Thyroid gland (tissue), 4 donors: ENCODE measurements at places on chromosomes 2 and 18.
A peak's percentile ranks its signal among the peaks of the same experiment; 100 is the strongest.

DNA sequence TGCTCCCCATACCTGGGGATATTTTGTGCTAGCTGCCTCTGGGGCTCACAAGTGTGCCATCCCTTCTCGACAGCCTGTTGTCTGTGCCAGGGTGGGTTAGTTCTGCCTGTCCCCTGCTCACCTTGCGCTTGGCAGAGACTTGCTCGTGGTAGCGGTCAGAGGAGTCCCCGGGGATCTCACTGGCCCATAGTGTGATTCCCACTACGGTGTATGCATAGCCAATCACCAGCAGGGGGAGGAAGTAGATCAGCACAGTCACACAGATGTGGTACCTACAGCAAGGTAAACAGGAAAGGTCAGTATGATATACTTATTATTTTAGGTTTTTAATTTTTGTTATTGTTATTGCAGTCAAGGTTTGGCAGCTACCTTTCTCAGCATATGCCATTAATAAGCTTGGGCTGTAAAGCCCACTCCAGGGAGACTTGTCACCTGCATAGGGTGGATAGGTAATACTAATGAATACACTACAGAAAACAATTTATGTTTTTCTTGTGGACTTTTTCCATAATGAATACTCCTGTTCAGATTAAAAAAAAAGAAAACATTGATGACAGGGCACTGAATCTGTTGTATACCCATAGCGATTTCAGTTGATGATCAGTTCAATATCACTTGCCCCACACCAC is 95.2 kb downstream of the POLE4 start:
- peak; percentile 21 for DNase-seq

GRCh38 chr2:22784566-22784965 is 600.4 kb upstream of the KLHL29 start:
- DNase-seq, result no peak

- no peak for DNase-seq
These were observed 815.7 kb downstream of the ERBB4 start for GRCh38 chr2:211722928-211723327.

DNA sequence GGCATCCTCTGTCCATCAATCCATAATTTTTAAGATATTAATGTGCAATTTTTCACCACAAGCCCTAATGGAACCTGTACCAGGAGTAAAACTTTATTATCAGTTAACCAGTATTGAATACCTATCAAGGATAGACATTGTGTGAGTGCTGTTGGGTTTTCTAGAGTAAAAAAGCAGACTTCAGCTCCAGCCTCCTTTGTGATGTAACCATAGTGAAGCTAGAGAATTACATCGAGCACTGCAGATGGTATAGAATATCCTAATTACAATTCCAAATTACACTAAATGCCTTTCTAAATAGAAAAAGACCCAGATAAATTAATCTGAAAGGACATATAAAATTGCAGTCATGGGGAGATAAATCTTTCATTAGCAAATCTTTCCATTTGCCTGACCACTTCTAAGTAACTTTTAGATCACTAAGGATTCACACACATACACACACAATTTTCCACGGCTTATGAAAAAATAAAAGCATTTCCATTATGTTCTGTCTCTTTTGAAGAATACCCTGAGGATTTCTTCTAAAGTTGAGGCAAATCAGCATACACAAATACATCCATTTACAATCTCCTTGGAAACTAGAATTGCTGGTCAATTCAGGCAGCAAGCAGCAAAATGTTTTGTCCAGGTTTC is 117.1 kb upstream of the TANK start:
- DNase-seq, result no peak

DNA sequence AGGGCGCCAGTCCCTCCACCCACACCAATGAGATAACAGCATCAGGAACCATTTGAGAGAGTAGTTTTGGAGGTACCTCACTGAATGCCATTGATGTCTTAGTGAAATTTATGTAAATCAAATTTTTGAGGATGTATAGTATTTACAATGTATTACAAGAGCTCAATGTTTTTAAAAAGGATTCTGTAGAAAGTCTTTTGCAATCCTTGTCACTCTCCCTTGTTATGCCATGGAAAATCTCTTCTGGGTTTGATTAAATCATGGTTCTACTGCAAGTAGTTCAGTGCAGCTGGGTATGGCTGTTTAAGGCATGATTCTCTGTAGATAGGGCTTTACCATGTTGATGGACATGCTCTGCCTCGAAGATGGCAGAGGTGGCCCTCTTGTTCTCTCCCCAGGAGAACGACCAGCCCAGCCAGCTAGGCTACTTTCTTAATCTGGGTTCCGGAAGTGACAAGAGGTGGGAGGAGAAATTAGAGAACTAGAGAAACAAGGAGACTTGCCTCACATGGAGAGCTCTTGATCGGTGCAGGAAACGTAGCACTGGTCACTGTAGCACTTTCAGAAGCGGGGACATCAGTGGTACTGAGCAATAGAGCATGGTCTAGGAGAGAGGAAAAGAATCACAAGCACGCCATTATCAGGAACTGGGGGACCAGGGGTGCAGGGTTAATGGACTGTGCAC is 202.7 kb downstream of the CLIP4 start:
- peak; percentile 74 for DNase-seq

GRCh38 chr2:58227171-58227917 is 13.8 kb downstream of the FANCL start:
- no peak for DNase-seq

- peak; percentile 14 for DNase-seq
These were observed 61.6 kb upstream of the SLC38A11 start for GRCh38 chr2:165016772-165017411.

DNA sequence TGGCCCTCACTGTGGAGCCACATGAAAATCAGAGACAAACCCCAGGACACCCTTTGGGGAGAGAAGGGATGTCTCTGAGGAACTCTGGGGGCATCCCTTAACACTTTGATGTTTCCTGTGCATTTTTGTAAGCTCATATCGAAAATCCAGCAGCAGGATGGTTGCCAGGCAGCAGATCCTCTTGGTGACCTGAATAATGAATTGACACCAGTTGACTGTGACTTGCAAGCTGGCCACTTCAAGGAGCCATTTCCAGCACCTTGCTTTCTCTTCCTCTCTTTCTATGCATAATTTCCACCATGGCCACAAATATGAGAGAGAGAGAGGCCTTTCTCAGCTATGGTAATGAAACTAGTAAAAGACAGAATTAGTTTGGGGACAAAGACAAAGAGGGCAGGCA is 91.7 kb downstream of the NRP2 start:
- DNase-seq, result no peak

- no peak for DNase-seq
These were observed 72.1 kb upstream of the PXDN start for GRCh38 chr2:1816414-1816911.

- peak; percentile 76 for DNase-seq
These were observed 60.5 kb upstream of the POMC start for GRCh38 chr2:25228848-25229278.

DNA sequence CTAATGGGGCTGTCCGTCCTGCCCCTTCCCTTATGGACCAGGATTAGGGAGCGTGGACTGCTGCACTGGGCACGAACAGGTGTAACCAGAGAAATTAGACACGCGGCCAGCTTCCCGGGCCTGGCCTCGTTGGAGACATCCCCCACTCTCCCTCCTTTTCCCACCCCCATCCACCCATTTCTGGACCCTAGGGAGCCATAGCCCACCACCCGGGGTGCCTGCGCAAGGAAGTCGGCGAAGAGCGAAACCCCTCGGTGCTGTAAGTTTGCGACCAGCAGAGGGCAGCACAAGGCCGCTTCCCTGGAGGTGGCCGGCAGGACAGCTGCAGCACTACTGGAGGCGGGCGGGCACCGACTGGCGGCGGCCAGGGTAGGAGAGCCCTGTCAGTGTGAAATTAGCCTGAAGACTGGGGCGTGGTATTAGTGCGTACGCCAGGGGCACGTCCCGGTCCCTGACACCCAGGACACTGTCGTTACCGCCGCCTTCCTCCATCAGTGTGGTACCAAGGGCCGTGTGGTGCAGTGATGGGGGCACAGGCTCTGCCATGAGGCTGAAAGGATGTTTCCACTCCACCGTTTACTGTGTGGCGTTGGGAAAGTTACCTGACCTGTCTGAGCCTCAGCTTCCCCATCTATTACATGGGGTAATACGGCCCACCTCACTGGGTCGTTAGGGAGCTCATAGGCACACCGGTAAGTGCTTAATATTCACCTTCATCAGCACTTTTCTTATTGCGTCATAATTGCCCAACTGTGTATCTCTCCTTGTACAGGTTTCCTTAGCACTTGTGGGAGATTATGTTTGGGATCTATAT is 36.0 kb upstream of the CD207 start:
- peak; percentile 80 for DNase-seq

DNA sequence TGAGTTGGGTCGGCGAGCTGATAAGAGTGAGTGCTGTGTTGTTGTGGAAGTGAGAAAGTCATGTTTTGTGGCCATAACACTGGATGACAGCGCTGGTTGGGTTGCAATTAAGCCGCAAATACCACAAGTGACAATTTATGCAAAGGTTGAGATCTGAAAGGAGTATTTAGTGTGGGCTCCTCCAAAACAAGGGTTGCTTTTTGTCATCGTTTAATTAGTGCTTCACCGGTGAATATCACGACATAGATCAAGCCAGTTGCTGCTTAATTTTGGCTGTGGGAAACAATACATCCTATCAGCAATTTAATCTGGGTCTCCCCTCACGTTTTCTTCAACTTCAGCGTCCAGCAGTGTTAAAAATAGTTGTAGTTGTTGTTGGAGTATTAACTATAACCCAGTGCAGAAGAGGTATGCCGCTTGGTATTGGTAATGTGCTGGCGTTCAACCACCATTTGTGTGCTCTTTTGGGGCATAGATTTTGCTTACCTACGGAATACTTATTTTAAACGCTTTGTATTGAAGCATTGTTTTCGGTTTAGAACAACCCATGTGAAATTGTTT is 662 bp downstream of the ACVR2A start:
- no peak for DNase-seq

GRCh38 chr2:56630286-56630685 is 446.5 kb downstream of the CCDC85A start:
- no peak for DNase-seq

- DNase-seq, result no peak
These were observed 1065.1 kb upstream of the NRXN1 start for GRCh38 chr2:52097071-52097470.

GRCh38 chr2:239554766-239555570 is 154.1 kb upstream of the HDAC4 start:
- DNase-seq, result no peak

GRCh38 chr18:25786758-25787157 is 303.7 kb downstream of the SS18 start:
- DNase-seq, result no peak

DNA sequence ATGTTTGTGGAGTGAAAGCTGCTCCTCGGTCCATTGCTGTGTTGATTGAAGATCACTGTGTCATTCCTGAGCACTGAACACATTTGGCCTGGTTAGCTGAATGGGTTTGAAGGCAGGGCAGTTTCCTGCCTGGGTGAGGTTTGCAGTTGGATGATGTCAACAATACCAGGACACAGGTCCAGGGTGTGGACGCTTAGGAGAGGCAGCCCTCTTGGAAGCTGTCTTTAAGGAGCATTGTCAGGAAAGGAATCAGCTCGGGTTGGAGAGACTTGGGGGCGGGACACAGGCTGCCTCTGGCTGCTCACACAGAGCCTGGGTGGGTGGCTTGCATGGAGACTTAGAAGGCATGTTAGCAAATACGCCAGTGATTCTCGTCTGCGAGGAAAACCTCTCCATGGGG is 237.7 kb downstream of the SEPTIN10 start:
- DNase-seq, result no peak

DNA sequence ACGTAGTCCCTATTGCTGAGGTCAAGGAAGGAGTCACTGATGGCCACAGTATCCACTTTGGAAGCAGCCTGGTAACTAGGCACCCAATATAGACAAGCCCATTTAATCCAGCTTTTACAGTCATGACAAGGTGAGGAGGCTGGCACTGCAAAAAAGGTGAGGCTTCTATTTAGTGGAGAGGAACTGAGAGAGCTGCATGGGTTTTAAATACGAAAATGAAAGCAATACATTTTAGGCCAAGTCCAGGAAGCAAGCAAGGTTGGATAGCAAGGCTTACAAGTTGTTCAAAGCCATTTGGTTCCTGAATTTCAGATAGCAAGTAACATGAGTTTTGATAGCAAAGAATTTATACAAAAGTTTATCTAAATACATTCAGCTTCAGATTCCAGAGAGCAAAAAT is 80.4 kb downstream of the SGPP2 start:
- no peak for DNase-seq

DNA sequence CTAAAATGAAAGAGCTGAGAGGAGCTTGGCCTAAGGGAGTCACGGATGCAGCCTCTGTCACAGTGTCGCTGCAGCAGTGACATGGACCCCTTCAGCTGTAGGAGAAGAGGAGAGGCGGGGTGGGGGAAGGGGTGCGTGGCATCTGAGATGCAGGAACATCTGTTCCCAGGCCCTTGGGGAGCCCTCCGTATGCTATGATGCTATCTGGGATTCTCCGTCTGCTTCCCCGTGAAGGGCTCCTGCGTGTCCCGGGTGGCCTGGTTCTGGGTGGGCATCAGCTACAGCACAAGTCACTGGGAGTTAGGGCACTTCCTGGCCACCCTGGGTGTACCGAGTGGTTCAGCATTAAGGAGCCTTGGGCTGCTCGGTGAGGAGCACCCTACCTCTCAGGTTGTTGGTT is 35.6 kb upstream of the B3GNT7 start:
- no peak for DNase-seq

- DNase-seq, result no peak
These were observed 85.1 kb downstream of the SEMA4F start for GRCh38 chr2:74739129-74739528.

DNA sequence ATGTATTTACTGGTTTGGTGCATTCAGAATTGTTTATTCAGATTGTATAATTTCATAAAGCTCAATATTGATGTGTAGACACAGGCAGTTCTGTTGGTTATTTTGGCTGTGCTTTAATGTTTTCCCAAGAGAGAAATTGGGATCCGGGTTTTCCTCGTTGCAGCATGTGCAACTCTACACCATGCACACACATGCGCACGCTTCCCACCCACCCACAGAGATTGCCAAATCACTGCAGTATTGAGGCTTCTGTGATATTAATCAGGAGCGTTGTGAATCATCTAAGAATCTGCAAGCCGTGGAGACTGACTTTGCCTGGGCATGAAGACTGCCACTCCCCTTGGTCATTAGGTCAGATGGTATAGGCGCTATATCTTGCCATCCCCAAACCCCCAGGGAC is 571.5 kb downstream of the SLC4A3 start:
- DNase-seq, result no peak

DNA sequence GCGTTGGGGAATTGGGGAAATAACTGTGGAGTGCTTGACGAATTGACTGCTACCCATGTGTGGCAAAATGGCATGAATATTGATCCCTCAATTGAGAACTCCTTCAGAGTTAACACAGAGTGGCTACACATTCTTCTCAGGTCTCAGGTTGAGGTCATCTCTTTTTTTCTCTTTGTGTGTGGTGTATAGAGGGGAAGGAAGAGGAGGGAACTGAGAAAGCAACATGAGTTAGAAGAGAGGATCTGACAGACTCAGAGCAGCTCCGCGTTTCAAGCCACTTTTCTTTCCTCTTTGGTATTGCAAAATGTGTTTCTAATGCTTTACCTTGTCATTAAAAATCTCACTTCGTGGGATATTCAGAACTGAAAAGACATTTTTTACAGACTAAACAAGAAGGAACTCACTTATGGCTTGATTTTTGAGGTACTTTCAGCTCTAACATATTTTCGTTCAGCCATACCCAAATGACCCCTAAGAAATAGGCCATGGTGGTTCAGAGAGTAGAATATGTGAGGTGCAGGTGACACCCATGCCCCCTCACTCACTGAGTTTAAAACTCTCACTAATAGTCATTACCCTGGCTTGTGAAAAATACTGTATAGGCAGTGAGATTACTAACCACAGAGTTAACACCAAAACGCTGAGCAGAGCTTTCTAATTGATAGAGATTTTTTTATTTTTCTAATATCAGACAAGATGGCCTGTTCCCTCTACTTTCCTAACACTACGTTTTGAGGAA is 22.5 kb downstream of the STAT4 start:
- DNase-seq, result no peak

- DNase-seq, result no peak
These were observed 14.0 kb upstream of the DNER start for GRCh38 chr2:229728370-229728769.
